Pericardium fibroblast (primary cell): ENCODE measurements at places on chromosomes 6 and 20. TPM values are rescaled to one million over a fixed set of nuclear protein-coding genes. Genes with fewer than 3 reads are reported as not detected.

Gene PGBD1
- total RNA-seq = 3.7 and 5.0 TPM in 2 replicates

Gene SLC17A9
- total RNA-seq = 2.0 and 5.0 TPM in 2 replicates

Gene THBS2
- total RNA-seq = 143 and 498 TPM in 2 replicates

Gene PPP1R3G
- 4.0 TPM in 2 replicates for total RNA-seq

Gene ECT2L
- not detected in 2 replicates for total RNA-seq

Gene NKX2-4
- not detected in 2 replicates for total RNA-seq
